ENCODE measurements at places on chromosomes 12 and 14.

GRCh38 chr12:1313906-1314305, 280.5 kb downstream of the FBXL14 start:
- DNase-seq: no peak

GRCh38 chr14:60276347-60276746, 27.3 kb downstream of the PPM1A start:
- DNase-seq: no peak

- no peak for DNase-seq
Observed at GRCh38 chr14:64663174-64663573, 41.0 kb upstream of the PLEKHG3 start.

DNA sequence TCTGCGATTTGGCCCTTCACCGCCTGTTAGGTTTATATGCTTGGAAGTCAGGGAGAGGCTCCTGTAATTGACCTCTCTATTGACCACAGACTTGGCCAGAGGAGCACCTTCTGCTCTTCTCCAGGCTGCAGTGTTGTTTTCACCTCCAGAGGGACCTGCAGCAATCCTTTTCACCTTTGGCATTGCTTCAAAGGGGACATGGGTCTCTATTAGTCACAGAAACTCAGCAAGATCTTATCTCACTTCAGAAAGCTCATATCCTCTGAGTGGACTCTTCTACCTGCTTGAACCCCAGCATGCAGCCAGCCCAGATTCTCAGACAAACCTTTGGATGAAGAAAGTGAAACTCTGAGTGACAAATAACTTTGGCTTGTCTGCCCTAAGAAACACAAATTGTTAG, 339.3 kb downstream of the NRXN3 start:
- DNase-seq: no peak

DNA sequence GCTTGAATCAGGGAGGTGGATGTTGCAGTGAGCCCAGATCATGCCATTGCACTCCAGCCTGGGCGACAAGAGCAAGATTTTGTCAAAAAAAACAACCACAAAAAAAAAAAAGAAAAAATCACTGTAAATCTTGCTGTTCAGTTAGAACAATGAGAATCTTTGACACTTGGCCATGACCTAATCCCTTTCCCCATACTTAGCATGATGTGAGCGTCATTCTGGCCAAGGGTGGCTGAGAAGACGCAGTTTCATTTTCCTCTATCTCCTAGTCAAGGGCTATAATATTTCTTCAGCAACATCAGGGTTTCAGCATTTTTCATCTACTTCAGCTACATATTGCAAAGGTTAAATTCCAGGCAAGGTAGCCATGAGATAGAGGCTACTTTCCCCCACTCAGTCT, 599.4 kb upstream of the MDGA2 start:
- DNase-seq: no peak

DNA sequence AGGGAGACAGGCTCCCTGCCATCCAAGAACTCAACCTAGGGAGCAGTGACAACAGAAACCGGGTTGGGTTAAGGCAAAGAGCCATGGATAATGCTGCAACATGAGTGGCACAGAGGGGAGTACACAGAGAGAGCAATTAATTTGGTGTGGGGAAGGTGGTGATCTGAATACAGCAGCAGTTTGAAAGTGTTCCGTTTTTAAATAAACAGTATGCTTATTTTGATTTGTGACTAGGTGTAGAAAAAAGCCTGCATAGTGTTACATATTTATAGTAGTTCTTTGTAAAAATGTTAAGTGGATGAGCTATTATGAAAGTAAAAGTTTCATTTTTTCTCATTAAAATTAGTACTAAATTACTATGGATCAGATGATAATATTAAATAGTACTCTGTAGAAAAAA, 8.7 kb downstream of the AKAP5 start:
- DNase-seq: no peak

GRCh38 chr12:16072678-16073077, 161.5 kb downstream of the DERA start:
- no peak for DNase-seq

GRCh38 chr12:110637869-110638441, 24.0 kb downstream of the TCTN1 start:
- no peak for DNase-seq

DNA sequence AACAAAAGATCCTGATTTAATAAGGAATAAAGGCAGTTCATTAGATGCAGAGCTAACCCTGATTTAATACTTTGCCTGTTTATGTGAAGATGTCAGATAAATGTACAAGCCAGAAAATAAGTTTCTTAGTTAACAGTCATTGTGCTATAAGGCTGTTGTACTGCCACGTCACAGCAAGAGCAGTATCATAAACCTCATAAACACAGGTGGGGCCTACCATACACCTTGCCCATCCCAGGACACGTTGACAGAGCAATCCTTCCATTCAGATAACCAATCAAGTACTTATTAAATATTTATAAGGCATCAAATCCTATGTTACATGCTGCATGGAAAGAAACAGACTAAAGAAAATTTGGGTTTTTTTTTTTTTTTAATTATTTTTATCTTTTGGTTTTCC, 36.5 kb downstream of the SINHCAF start:
- no peak for DNase-seq

GRCh38 chr12:2261708-2262107, 208.9 kb downstream of the CACNA1C start:
- DNase-seq: no peak

DNA sequence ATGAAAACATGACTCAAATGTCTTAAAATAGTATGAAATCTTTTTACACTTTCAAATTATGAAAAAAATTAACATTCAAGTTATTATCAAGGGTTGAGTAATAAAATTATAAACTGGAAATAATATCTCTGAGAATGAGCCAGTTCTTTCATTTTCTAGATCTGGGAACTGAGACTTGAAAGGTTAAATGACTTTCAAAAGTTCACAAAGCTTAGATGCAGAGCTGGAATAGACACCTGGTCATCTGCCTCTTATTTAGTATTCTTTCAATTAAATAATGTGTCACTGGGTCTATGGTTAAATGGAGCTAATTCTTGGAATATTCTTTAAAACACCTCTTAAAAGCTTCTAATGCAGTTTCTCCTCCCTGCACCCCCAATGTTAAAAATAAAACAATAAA, 86.6 kb downstream of the CDK17 start:
- no peak for DNase-seq

DNA sequence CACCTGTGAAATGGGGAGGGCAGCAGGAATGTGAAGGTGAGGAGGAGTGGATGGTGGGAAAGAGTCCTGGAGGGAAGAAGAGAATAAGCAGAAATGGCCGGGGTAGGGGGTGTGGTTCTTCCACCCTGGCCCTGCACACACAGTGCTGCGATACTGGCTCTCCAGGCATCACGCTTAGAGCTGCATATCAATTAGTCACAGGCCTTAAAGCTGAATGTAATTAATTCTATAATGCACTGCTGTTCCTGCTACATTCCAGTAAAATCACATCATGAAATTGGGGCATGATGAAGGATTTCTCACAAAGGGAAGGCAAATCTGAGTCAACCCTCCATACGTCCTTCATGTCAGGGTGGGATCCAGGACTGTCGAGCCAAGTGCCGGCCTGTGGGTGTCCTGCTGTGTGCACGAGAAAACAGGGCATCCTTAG, 566.1 kb downstream of the BCL11B start:
- DNase-seq: no peak

- no peak for DNase-seq
Observed at GRCh38 chr14:28746247-28746646, 20.3 kb upstream of the FOXG1 start.

GRCh38 chr12:57487597-57488401, at the start of gene MARS1:
MARS1 (plus strand) TSS chr12:57488068; CDS start chr12:57488091, 23 bp downstream.
- peak; percentile 73 for DNase-seq

DNA sequence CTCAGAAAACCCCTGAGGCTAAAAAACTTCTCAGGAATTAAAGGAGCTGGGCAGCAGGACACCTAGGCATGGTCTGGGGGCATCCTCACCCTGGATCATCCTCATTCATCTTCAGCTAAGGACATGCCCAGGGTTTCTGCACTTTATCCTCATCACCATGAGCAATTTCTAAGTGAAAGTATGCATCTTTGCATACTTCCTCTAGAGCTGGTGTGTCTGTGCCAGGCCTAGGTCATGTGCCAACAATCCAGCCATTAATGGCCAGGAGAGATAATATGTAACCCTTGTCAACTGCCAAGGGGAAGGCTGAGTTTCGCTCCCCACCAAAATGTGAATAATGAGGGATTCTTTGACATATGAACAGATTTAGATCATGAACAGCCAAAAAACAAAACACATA, 160.5 kb downstream of the KITLG start:
- DNase-seq: no peak

GRCh38 chr12:55937981-55938380, 7.0 kb downstream of the DGKA start:
- no peak for DNase-seq

GRCh38 chr12:111330800-111331752, 37.8 kb downstream of the PHETA1 start:
- no peak for DNase-seq

DNA sequence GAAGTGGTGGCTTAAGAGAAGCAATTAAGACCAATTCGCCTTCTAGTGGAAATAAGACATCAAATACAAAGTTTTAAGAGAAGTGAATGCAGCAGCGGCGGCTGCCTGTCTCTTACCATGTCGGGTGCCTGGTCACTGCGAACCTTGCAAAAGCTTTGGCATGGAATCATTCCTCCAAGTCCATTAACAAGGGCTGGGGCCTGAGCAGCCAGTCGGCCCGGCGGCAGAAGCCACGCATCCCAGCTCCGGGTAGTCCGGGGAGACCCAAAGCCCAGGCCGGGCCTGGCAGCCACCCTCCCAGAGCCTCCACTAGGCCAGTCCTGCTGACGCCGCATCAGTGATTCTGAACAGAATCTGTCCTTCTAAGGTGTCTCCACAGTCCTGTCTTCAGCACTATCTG, 321.0 kb downstream of the TMEM121 start:
- DNase-seq: no peak

DNA sequence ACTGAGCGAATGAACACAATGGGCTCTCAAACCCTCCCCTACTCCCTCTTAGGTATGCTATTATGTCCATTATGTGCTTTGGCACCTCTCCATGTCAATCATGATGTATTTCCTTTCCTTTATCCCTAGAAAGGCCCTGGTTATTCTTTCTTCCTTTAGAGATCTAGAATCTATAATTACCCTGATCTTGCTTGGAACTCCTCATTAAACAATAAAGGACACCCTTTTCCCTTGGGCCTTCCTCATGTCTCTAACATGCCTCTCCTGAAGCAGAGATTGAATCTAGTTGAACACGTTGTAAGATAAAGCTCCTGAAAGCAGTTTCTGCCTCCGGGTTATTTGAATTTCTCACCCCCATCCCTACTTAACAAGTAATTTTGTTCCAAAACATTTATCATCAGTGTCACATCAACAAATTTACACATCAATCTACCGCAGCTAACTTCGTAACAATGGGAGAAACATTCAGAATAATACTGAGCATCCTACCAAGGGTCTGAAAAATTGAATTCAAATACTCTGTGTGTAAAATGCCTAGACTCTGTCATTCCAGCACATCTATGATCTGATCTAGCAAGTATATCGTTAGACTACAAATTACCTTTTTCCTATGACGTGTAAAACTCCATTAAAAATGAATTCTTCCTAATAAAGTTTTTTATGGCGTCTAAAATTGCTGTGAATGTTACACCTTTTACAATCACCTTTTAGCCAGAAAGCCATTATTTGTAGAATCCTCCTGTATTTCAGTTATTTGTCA, 5.4 kb downstream of the USP44 start:
- DNase-seq: no peak

DNA sequence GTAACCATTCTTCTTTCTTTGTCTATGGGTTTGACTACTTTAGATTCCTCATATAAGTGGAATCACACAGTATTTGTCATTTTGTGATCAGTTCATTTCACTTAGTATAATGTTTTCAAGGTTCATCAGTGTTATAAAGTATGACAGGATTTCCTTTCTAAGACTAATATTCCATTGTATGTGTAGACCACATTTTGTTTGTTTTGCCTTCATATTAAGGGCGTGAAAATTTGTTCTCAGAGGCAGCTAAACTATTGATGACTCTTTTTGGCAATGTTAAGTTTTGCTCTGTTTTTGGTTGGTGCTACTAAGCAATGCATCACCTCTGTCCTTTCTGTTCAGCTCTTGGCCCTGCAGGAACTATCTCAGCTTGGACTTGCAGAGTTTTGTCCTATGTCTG, 1.7 kb upstream of the KLRG1 start:
- DNase-seq: no peak

GRCh38 chr14:55085060-55085660, 33.7 kb downstream of the MAPK1IP1L start:
- DNase-seq: no peak

- no peak for DNase-seq
Observed at GRCh38 chr12:67026487-67027246, 242.5 kb upstream of the CAND1 start.

- DNase-seq: no peak
Observed at GRCh38 chr12:110109037-110109836, 14.9 kb upstream of the IFT81 start.

DNA sequence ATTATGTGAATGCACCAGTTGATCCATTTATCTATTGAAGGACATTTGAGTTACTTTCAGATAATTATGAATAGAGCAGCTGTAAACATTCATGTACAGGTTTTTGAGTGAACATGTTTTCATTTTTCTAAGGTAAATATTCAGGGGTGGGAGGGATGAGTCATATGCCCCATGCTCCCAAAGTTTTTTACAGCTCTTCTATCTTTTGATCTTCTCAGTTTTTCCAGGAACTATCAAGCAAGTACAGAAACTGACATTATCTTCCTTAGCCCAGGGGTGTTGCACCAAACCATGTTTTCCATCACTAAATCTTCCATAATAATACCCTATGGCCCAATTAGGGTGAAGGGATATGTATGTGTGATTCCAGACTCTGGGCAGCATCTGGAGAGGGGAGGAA, 384.5 kb downstream of the EMP1 start:
- DNase-seq: no peak

Data from mesothelial cell of epicardium (in vitro differentiated cells).